ENCODE measurements at places on chromosomes 6 and 20.

GRCh38 chr6:43835872-43836419 is 65.9 kb downstream of the VEGFA start:
- DNase-seq: no peak

- DNase-seq: no peak
Measured at GRCh38 chr20:35145141-35145564, 2.0 kb downstream of the EDEM2 start.

DNA sequence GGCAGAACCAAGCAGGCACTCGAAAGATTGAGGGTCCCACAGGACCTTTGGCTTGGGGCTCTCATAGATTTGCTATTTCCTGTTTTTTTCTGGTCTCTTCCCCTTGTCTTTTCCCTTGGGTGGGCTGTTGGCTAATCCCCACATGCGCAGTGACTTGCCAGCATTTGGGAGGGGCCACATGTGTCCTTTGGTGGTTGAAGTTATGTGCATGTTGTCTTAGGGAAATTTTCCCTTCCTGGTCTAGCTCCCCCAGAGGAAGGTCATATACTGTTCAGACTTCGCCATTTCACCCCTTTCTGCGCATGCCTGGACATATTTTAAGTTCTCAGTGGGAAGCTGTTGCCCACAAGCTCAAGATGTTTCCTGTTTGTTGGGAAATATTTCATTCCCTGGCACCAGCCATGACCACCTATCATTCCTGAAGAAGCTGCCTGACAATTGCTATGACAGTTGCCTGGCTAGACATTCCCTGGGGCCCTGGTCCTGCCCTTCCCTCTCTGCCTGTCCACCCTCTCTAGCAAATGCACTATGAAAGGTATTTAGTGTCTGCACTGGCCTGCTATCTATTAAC is 156.2 kb upstream of the THBS2 start:
- DNase-seq: no peak

DNA sequence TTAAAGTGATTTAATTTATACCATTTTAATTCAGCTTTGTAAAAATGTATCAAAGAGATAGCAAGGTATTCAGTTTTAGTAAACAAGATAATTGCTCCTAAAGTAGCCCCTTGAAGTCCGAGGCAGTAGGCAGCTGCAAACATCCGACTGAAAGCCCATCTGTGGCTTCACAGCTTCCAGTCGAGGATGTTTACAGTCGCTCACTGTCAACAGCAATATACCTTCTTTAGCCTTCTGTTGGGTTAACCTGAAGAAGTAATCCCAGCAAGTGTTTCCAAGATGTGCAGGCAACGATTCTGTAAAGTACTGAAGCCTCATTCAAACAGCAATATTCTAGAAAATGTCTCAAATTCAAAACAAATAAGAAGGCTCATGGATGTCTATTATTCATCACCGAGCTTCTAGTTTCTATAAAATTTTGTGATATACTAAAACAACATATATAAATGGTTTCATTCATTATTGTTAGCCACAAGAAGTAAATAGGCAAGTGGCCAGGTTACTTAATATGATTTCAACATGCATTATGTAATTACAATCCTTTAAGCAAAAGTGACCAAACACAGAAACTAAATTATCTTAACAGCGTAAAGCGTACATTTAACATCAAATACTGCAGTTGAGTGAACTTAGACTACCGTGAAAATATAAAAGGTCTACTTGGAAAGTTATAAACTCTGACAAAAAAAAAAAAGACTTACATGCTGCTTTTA is 115.0 kb downstream of the OGFRL1 start:
- no peak for DNase-seq

DNA sequence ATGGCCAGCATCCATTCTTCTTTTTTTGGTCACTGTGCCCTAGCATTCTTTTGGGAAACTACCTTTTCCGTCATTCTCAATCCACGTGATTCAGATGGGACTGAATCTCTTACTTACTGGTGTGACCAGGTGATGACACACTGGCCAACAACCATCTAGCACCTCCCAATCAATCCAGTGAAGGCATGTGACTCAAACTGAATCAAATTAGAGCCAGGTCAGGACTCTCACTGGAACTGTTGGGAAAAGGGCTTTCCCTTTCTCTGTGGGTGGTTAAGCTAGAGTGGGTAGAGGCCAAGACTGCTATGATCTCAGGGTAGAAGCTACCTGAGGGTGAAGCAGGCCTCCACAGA is 36.2 kb upstream of the ZMYND8 start:
- DNase-seq: no peak

DNA sequence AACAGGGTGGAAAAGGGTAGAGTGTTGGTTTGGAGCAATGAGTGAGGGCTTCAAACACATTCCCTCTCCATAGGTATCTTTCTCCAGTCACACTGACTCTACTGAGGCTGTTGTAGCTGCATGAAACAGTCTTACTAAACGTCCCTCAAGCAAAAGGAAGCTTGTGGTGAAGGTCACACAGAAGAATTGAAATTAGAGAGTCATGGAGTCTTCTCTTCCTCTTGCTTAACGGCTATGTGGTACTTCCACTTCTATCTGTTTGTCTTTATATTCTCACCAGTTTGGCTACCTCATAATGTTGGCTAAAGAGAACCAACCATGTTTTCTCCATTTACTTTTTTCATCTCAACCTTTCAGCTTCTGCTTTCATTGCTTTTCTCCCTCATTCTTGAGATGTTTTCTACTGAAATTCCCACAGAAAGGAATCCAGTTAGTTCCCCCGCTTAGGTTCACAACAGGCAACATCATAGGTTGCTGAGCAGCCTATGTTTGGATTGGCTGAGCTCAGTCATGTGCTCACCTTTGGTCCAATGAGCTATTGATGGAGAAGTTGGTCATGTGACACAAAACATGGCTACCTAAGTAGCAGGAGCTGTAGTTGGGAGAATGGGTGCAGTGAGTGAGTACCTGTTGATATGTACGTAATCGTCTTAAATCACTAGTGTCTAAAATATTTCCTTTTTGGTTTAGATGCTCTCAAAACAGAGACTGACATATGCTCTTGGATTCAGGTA is 99.8 kb downstream of the SNAP25 start:
- no peak for DNase-seq

GRCh38 chr6:125189494-125189893 is 35.9 kb downstream of the TPD52L1 start:
- no peak for DNase-seq

DNA sequence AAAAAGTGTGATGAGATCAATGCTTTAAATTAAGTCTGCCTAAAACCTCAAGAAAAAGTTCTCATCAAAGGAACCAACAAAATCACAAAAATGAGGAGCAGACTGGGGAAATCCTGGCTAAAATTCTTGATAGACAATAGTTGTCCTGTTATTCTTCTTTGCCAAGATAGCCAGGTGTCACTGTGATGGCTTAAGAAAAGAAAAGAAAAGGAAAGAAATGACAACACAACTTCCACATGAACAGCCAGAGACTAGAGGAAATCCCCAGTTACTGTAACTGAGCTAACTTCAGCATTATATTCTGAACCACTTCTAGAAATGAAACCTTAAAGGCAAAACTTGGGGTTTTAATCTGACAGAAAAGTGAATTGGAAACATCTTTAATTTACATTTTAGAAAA is 129.6 kb downstream of the CD24 start:
- no peak for DNase-seq

- no peak for DNase-seq
Measured at GRCh38 chr6:153043719-153044118, 41.2 kb upstream of the MTRF1L start.

DNA sequence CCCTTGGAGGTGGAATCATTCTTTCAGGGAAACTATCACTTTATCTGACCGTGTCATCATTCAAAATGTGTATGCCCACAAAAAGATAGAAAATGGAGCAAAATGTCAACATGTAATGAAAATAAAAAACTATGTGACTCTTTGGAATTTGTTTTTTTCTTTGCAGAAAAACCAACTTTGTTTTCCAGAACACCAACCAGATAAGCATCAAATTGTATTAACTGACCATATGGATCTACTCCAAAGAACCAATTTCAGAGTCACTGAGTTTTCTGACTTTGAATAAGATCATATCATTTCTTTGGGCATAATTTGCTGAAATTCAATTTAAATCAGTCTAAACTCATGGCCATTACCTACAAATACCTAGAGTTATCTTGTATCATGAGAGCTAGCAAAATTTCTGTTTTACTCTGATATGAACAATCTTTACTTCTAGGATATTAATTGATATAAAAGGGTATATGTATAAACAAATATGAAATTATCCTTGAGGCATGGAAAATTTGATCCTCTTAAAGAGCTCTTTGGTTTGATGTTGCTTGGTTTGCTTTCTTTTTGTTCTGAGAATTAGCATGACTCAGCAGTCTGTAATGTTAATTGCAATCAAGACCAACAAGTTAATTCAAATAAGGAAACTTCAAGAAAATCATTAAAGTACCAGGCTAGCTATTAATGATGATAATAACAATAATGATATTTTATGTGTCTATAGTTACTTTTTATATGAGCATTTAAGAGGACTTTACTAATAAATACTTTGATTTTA is 444.4 kb upstream of the MARCKS start:
- no peak for DNase-seq

DNA sequence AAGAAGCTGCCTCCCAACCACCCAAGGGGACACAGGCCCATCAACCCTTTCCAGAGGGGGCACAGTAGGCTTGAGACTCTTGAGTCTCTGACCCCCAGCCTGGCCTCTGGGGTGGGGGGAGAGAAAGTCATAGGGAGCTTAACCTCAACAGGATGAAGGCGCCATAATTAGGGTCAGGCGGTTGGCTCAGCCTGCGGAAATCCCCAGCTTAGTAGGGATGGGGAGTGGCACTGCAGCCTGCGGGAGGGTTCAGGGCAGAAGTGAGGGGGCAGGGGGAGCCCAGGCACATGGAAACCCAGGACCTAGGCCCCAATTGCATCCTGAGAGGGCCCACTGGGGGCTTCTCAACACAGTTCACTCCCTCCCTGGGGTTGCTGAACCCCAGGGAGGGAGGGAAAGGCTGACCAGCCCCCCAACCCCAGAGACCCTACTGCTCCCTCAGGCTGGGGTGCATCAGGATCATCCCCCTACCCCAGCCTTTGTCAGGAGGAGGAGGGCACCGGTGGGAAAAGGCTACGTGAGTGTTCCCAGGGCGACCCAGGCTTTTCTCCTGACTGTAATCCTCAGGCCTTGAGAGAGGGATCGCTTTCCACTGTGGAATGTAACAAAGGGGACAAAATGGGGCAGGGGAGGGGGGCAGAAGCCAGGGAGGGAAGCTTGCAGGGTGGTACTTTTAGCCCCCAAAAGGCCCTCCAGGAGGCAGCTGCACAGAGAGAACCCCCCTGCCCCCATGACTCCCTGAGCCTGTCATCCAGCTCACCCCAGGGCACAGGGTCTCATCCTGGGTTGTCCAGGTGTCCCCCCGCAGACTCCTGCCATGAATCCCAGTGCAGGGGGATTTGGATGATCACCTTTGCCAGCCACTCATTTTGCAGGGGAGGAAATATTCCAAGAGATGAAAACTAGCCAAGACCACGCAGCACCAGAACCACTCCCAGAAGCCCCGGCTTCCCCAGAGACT is 46.4 kb downstream of the MRPL14 start:
- DNase-seq: no peak

DNA sequence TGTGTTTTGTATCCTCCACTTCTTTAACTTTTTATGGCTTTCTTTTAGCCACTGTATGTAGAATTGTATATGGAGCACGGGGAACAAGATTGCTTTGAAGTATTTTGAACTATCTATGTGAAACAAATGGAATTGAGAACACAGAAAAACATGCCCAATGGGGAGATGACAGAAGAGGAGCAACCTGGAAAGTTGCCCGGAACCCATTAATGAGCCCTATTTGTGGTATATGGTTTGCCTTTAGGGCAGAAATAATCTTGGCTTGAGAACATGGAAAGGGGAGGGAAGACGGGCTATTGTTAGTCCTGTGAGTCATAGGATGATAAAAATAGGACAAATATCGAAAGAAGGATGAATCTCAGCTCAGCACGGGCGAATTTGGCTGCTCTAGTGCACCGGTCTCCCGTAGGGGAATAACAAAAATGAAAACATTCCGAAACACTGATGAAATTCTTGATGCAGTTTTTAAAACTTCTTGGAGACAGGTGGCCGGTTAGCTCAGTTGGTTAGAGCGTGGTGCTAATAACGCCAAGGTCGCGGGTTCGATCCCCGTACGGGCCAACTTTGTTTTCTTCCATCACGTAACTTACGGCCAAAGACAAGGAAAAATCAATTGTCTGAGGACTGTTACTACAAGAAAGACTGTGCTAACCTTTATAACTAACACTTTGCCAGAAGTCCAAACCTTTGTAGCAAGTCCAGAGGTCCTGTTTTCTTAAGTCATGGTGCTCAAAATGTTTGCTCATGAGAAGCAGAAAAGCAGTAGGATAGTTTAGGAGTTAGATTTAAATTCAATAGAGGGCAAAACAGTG is 15.7 kb downstream of the HMGN4 start:
- DNase-seq: peak; percentile 15

DNA sequence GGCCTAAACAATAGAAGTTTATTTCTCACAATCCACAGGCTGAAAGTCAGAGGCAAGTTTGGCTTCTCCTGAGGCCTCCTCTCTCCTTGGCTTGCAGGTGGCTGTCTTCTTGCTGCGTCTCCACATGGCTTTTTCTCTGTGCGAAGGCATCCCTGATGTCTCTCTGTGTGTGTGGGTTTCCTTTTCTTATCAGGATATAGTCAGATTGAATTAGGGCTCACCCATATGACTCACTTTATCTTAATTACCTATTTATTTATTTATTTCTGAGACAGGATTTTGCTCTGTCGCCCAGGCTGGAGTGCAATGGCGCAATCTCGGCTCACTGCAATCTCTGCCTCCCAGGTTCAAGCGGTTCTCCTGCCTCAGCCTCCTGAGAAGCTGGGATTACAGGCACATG is 30.7 kb downstream of the LINC00237 start:
- DNase-seq: no peak

GRCh38 chr6:112433457-112433856 is 86.3 kb downstream of the RFPL4B start:
- DNase-seq: no peak

GRCh38 chr6:137705160-137706082 is 161.6 kb upstream of the TNFAIP3 start:
- DNase-seq: no peak

DNA sequence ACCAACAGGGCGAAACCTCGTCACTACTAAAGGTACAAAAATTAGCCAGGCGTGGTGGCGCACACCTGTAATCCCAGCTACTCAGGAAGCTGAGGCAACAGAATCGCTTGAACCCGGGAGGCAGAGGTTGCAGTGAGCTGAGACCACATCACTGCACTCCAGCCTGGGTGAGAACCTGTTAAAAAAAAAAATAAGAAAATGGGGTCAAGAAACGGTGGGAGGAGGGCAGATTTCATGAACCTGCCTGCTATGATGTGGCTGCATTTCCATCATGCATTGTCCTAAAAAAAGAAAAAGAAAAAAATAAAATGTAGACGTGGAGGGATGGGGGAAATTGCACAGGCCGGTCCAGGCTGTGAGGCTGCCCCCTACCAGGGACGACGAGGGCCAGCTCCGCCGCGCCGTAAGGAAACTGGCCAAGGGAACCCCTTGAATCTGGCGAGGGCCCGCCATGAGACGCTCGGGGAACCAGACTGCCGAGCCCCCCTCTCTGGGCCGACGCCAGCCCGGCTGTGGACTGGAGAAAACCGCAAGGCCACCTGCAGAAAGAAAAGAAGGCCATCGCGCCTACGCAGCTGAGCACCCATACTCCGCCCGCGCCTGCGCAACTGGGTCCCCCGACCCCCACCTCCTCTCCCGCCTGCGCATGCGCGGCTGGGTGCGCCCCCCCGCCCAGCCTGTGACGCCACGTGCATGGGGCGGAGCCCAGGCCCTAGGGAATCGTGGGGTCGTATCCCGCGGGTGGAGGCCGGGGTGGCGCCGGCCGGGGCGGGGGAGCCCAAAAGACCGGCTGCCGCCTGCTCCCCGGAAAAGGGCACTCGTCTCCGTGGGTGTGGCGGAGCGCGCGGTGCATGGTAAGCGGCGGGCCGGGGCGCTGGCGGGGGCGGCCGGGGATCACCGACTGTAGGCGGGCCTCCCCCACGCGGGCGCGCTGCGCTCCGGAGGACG is at the start of gene ENTPD6:
Gene ENTPD6 (plus strand): TSS at position 699 of the 948 bp plus-strand sequence. CDS start 10,825 bp downstream, outside the sequence.
- peak; percentile 88 for DNase-seq

Measured in NCI-H1092 (cell line).